ENCODE measurements at places on chromosomes 1 and 21.

DNA sequence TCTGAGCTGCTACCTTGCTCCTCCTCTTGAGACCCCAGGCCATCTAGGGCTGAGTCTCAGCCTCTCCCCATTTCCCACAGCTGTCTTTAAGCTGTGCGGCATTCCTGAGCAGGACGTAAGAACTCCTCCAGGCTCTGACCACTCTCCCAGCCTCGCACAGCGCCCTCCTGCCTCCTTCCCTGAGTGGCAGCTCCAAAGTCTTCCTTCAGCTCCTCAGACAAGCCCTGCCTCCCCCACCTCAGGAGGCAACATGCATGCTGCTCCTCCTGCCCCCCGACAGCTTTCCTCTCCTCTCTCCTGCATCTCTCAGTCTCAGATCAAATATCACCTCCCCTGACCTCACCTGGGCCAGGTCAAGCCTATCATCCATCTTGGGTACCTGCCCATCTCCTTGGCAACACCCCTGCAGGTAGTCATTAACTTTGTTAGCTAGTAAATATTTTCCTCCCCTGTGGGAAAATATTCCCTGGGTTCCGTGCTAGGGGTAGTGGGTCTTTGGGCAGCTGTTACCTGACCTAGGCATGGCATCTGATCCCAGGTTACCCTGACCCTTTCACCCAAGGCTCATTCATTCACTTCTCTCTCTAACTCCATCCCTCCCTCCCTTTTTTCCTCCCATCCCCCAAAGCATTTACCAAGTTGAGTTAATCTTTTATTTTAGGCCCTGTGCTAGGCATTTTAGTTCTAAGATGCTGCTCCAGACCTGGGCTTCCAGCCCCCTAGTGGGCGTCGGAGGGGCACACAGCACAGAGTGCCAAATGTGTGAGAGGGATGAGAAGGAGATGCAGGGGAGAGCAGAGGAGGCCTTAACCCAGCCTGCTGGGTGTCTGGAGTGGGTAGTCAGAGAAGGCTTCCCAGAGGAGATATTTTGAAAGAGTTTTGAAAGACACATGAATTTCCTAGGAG is 419.9 kb downstream of the PTPRU start:
- DNase-seq = no peak

DNA sequence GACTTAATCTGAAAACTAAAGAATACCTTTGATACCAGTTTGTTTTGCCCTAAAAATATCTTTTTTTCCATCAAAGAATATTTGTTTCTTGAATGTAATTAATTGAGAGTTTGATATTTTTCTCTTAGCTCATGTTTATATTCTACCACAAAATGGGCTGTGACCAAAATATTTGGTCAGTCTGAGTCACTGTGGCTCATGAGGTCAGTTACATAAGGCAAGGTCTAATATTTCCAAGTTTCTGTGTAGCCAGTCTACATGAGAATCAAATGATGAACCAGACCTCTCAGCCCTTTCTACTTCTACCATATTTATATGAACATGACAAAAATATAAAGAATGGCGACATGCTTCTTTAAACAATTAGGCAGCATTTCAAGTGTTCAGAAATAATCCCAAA is 83.0 kb upstream of the IVNS1ABP start:
- DNase-seq = no peak

DNA sequence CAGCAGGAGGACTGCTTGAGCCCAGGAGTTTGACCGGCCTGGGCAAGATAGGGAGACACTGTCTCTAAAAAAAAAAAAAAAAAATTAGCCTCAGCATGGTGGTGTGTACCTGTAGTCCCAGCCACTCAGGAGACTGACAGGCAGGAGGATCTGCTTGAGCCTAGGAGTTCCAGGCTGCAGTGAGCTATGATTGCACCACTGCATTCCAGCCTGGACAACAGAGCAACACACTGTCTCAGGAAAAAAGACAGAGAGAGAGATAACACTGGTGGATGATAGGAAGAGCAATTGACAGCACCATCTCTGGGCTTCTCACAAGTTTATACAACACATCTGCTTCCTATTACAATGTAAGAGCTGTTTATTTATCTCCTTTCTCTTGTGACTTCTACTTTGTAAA is 2.4 kb upstream of the RNU11 start:
- DNase-seq = no peak

GRCh38 chr1:207854001-207854400 is 56.9 kb downstream of the CD34 start:
- DNase-seq = no peak

GRCh38 chr1:116262207-116262994 is 110.6 kb upstream of the ATP1A1 start:
- DNase-seq = no peak

GRCh38 chr1:198275597-198275996 is 118.8 kb downstream of the NEK7 start:
- no peak for DNase-seq

DNA sequence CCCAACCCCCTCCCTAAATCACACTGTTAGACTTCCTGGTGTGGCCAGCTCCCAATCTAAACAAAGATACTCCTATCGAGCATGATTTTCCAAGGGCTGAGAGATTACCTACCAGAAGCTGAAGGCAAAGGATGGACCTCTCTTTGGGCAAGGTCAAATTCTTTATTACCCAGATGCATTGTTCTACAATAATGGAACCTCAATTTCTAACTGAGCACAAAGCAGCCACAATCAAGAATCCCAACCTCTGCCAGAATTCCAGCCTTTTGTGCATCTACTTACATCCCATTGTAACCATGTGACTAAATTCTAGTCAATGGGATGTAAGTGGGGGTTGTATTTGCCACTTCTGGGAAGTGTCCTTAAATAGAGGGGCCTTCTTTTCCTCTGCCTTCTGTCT is 24.9 kb upstream of the VPS26C start:
- DNase-seq = no peak
